ENCODE measurements at places on chromosomes 1 and 21.

DNA sequence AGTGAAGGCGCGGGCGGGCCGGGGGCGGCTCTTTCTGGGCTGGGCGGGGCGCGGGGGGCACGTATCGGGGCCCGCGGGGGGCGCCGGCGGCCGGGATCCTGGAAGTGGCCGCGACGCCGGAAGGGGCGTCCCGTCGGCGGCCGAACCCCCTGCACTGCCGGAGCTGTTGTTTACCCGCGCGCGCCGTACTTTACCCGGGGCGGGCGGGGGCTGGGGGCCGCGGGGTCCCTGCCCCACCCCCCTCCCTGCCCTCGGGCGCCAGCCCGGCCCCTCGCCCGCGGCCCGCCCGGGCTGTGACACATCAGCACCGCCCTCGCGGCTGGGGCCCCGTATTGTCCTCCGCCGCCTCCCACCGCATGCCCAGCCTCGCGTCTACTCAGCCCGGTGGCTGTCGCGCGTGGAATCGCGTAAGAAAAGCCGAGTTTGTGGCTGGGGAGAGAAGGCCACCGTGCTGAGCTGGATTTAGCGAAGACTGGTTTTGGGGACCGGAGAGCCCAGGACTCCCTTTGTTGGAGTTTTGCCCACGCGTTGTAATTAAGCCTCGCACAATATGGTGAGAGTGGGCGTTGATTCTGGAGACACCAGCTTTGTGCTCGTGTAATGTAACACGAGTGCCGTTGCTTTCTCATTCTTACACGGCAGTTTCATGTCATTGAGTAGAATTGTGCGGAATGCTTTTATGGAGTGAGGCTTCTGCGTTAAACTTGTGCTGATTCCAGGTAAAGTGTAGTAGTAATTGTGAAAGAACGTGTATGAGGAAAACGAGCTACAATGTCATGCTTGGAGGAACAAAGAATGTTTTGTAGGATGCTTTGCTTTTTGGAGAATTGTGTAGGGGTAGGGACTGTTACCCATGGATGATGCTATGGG lies 559 bp downstream of the BACH1 start:
- peak overlapping the region; percentile 88 for H3K27ac ChIP-seq
- H3K4me1 ChIP-seq = peaks cover 22% of the 10 kb centered on the region
- DNase-seq = peak; percentile 83
- H3K4me3 ChIP-seq = peak overlapping the region; percentile 97

DNA sequence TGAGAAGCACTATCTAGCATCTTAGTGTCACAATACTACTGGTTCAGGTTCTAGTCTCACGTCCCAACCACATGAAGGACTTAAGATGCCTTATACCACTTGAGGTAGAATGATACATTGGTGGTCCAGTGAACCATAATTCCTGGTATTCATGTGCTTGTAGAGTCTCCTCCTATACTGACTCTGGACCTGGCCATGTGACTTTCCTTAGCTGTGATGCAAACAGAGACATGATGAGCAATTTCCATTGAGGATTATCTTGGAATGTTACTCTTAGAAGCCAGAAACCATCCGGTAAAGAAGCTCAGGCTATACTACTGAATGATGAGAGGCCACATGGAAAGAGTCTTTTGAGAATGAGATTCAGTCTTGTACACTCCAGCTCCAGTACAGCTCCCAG lies 105.7 kb downstream of the NME7 start:
- no peak for DNase-seq
- no peak overlapping the region for H3K4me3 ChIP-seq
- H3K27ac ChIP-seq = no peak overlapping the region

- H3K4me3 ChIP-seq = no peak overlapping the region
- H3K36me3 ChIP-seq = no peaks in the 10 kb centered on the region
- DNase-seq = no peak
- H3K27ac ChIP-seq = no peak overlapping the region
These were observed 443.9 kb downstream of the KIF26B start for GRCh38 chr1:245598524-245599305.

DNA sequence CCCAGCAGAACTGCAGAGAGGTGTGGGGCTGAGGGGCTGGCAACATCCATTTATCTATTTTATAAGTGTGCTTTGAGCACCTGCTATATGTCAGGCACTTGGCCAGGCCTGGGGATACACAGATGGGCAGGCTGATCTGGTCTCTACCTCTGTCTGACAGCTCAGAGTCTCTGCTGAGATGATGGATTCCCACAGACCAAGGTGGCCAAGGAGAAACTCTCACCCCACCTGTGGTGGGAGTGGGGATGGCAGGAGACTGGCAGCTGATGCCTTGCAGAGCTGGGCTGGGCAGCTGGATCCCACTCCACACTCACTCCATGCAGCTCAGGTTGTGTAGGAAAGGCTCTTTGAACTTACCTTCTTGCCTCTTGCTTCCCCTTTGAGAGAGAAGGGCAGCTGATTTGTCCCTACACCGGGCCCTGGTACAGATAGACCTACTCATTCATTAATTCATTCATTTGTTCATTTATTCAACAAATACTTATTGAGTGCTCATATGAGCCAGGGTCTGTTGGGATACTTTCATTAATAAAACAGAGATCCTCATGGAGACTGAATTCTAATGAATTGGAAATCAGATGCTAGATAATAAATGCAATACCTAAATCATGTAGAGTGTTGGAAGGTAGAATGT lies 9.0 kb downstream of the ADORA1 start:
- no peak for DNase-seq
- no peak overlapping the region for H3K27ac ChIP-seq
- H3K4me1 ChIP-seq = no peaks in the 10 kb centered on the region
- no peaks in the 10 kb centered on the region for H3K36me3 ChIP-seq
- no peaks in the 10 kb centered on the region for H3K27me3 ChIP-seq

- no peak overlapping the region for H3K27ac ChIP-seq
- H3K4me3 ChIP-seq = no peak overlapping the region
- no peak for DNase-seq
- peaks cover 8% of the 10 kb centered on the region for H3K4me1 ChIP-seq
- peaks cover 18% of the 10 kb centered on the region for H3K27me3 ChIP-seq
These were observed 3.1 kb downstream of the ESPN start for GRCh38 chr1:6427441-6428390.
